GM23338 (cell line): ENCODE measurements at places on chromosomes 16 and 17. TPM values are rescaled to one million over a fixed set of nuclear protein-coding genes. Genes with fewer than 3 reads are reported as not detected.

The OR2C1 gene
- not detected in 2 replicates for polyA plus RNA-seq

The SLC12A3 gene
- not detected in 2 replicates for polyA plus RNA-seq

The ASPA gene
- 0.13 TPM in 1 of 2 replicates, not detected in the other for polyA plus RNA-seq

The AATK gene
- 1.1 and 1.3 TPM in 2 replicates for polyA plus RNA-seq

The ESRP2 gene
- polyA plus RNA-seq = 16.2 TPM in 2 replicates

The CCL1 gene
- not detected in 2 replicates for polyA plus RNA-seq

The IRX6 gene
- polyA plus RNA-seq = 0.10 TPM in 1 of 2 replicates, not detected in the other

The FBXL16 gene
- 7.9 and 8.9 TPM in 2 replicates for polyA plus RNA-seq

The CTRL gene
- polyA plus RNA-seq = 12.8 and 13.0 TPM in 2 replicates

The TRPV3 gene
- polyA plus RNA-seq = 0.15 and 0.82 TPM in 2 replicates

The ATP2A3 gene
- 8.2 and 9.6 TPM in 2 replicates for polyA plus RNA-seq

The TEX14 gene
- polyA plus RNA-seq = 2.5 and 2.6 TPM in 2 replicates

The SIRT7 gene
- polyA plus RNA-seq = 16.3 and 17.1 TPM in 2 replicates

The AATF gene
- polyA plus RNA-seq = 64.1 and 71.2 TPM in 2 replicates

The TMEM231 gene
- polyA plus RNA-seq = 4.9 and 5.3 TPM in 2 replicates

The MSL1 gene
- 14.3 and 16.2 TPM in 2 replicates for polyA plus RNA-seq

The CLEC18B gene
- polyA plus RNA-seq = 0.23 and 0.54 TPM in 2 replicates

The KRT39 gene
- polyA plus RNA-seq = not detected in 2 replicates

The EVPLL gene
- polyA plus RNA-seq = 0.18 and 0.56 TPM in 2 replicates

The ABCC3 gene
- not detected in 2 replicates for polyA plus RNA-seq

The PMFBP1 gene
- polyA plus RNA-seq = 1.5 and 3.3 TPM in 2 replicates

The GDPD3 gene
- polyA plus RNA-seq = 1.1 and 1.4 TPM in 2 replicates

The GRAPL gene
- not detected in 2 replicates for polyA plus RNA-seq

The ZNF771 gene
- 10.8 and 12.7 TPM in 2 replicates for polyA plus RNA-seq

The FN3K gene
- 5.3 TPM in 2 replicates for polyA plus RNA-seq

The GLG1 gene
- polyA plus RNA-seq = 58.8 and 61.2 TPM in 2 replicates

The PRM2 gene
- polyA plus RNA-seq = not detected in 2 replicates

The ZG16 gene
- polyA plus RNA-seq = not detected in 2 replicates

The CCL22 gene
- polyA plus RNA-seq = 0.19 and 0.42 TPM in 2 replicates

The RHBDL1 gene
- polyA plus RNA-seq = 8.4 and 9.2 TPM in 2 replicates

The CPNE7 gene
- 10.0 and 11.2 TPM in 2 replicates for polyA plus RNA-seq

The ATP1B2 gene
- polyA plus RNA-seq = 33.1 and 35.3 TPM in 2 replicates

The ENPP7 gene
- not detected in 2 replicates for polyA plus RNA-seq

The KLHL11 gene
- polyA plus RNA-seq = 6.8 and 8.7 TPM in 2 replicates

The CCL7 gene
- polyA plus RNA-seq = not detected in 2 replicates

The KAT7 gene
- 30.5 and 31.0 TPM in 2 replicates for polyA plus RNA-seq

The OMG gene
- polyA plus RNA-seq = 0.71 and 1.3 TPM in 2 replicates

The FAM20A gene
- 1.2 and 1.3 TPM in 2 replicates for polyA plus RNA-seq

The BRCA1 gene
- 37.8 and 43.2 TPM in 2 replicates for polyA plus RNA-seq

The ITPRIPL2 gene
- 0.94 TPM in 2 replicates for polyA plus RNA-seq

The EXOC3L1 gene
- 0.92 and 1.1 TPM in 2 replicates for polyA plus RNA-seq

The SALL1 gene
- polyA plus RNA-seq = 9.0 and 9.4 TPM in 2 replicates

The KRTAP3-3 gene
- polyA plus RNA-seq = not detected in 2 replicates

The CES5A gene
- polyA plus RNA-seq = not detected in 2 replicates

The KRT34 gene
- not detected in 2 replicates for polyA plus RNA-seq

The CCL17 gene
- not detected in 2 replicates for polyA plus RNA-seq

The SLC9A5 gene
- polyA plus RNA-seq = 3.4 and 4.5 TPM in 2 replicates

The CA10 gene
- 0.90 and 0.92 TPM in 2 replicates for polyA plus RNA-seq
